Activated naive CD8-positive, alpha-beta T cell treated with anti-CD3 and anti-CD28 coated beads for 36 hours (primary cell): ENCODE measurements at places on chromosomes 5 and 9. TPM values are rescaled to one million over a fixed set of nuclear protein-coding genes. Genes with fewer than 3 reads are reported as not detected.

The PTPN3 gene
- total RNA-seq = 1.4 TPM

The BHMT gene
- not detected for total RNA-seq

- DNase-seq = no peak
Observed at GRCh38 chr5:110873773-110874437, 135.1 kb downstream of the SLC25A46 start.

DNA sequence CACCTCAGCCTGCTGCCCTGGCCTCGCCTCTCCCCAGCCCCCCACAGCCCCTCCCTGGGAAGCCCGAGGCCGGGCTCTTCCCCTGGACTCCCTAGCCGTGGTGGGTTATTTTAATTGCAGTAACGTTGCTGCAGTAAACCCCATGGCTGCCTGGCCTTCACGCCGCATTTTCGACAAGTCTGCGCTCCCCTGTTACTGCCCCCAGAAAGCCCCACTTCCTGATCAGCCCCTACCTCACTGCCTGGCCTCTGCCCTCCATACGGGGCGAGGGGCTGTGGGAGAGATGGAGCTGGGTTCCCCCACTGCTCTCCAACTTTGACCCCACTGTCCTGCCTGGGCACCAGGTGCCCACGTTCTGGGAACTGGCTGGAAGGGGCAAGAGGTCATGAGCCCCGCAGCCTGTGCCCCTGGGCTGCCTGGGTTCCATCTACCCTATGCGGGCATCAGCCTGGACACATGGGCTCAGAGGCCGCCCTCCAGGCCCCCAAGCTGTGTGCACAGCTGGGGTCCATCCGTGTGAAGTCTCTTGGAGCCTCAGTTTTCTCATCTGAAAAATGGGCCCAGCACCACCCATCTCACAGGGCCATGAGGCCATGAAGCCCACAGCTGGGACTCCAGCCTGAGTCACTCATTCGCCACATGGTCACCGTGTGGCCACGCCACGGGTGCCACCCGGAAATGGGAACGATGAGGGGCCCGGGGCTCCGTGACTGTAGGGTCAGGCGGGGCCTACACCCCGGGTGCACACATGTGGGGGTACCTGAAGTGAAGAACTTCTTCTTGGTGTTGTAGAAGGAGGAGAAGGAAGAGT, 11.5 kb downstream of the EGFL7 start:
- no peak for DNase-seq

DNA sequence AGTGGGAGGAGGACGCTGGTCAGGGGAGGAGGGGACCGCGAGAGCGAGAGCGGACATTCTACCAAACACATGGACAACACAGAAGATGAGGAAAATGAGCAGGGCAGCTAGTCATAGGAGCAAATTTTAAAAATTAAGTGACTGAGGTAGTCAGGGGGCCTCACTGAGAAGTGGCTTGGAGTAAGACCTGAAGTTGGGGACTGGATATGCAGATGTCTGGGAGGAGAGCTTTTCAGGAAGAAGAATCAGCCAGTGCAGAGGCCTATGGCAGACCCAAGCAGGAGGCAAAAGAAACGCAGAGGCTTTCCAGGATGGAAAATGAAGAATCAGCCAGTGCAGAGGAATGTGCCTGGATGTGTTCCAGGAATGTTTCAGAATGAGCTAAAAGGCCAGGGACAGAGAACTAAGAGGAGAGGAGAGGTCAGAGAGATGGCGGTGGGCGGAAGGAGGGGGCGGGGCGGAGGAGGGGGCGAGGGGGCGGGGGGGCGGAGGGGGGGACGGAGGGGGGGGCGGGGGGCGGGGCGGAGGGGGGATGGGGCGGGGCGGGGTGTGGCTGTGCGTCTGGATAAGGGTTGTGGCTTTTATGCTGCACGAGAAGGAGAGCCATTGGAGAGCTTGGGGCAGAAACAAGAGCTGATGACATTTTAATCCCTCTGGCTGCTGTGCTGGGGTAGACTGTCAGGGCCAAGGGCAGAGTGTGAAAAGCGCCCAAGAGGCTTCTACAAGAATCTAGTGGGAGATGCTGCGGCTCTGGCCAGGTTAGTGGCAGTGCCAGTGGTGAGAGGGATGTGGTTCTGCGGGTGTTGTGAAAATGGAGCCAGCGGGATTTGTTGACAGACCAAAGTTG, 129.6 kb downstream of the KCNIP1 start:
- DNase-seq = no peak

GRCh38 chr9:98342820-98343210, 87.4 kb upstream of the TBC1D2 start:
- no peak for DNase-seq

DNA sequence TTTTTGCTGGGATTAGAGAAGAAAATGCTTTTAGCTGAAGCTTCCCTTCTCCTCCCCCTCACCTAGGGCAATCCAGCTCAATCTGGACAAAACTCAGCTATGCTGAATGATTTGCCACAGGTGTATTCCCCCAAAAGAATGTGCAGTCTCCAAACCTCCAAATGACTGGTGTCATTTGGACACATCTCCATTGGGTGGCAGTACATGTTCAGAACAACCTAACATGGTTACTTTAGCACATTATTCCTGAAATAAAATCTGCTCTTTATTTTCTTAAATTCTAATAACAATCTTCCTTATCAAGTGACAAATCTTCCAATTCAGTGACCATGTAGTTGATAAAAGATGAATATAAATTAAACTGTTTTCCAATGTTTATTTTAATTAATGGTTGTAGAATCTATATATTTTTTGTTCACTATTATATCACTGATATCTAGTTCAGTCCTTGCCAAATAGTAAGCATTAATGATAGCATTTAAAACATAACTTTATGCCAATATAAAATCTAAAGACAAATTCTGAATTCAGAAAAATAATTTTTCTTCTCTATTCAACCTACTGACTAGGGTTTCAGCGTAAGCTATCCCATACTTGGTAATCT, 61.3 kb upstream of the MOCS2 start:
- DNase-seq = peak; percentile 1

- peak; percentile 28 for DNase-seq
Observed at GRCh38 chr9:83596899-83597504, 25.9 kb upstream of the IDNK start.
